ENCODE measurements at places on chromosomes 6 and 20.

- peak; percentile 81 for DNase-seq
These were observed at the start of gene EZR for GRCh38 chr6:158819213-158819976. Gene EZR (minus strand): TSS chr6:158819368. CDS start chr6:158818093, 1,275 bp downstream.

- DNase-seq: no peak
These were observed 136.2 kb downstream of the BMP7 start for GRCh38 chr20:57130160-57130772.

- DNase-seq: no peak
These were observed 49.9 kb downstream of the EBF4 start for GRCh38 chr20:2742431-2742830.

GRCh38 chr6:47075168-47075567 is 33.0 kb upstream of the ADGRF1 start:
- DNase-seq: no peak
